ENCODE measurements at places on chromosomes 5 and 9. TPM values are rescaled to one million over a fixed set of nuclear protein-coding genes. Genes with fewer than 3 reads are reported as not detected.

DNA sequence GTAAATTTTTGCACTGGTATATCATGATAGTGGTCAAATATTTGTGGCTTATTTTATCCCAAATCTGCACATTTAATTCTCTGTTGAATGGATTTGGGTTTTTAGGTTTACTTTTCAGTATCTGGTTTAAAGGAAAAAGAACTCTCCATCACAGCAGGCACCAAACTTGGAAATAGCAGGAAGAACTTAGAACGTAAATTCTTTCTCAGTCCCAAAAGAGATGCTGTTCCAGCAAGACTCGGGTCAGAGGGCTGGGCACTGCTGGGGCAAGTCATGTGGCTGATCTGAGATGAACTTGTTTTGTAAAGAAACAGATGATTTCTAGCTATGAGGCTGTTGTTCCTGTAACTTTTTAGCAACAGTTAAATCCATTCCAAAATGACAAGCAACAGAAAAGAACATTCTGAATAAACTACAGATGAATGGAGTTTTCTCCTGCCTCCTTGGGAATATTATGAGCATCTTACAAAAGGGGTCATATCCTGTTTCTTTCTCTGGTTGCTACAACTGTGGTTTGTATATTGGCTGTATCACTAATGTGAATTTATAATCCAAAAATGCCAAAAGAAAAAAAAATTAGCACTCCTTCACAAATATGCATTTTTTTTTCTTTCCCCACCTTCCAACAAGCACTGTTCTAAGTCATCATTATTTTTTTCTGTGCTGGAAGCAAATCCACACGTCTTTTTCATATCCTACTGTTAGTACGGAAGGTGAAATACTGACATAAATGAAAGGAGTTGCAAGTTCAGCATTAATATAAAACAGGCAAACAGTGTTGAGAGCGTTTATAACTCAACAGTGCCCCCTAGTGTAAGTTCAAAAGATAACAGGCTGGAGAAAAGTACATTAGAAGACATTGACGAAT is 31.1 kb downstream of the OR2K2 start:
- peak; percentile 64 for DNase-seq

GRCh38 chr9:107751567-107752210 is 262.1 kb upstream of the KLF4 start:
- DNase-seq = peak; percentile 66

PCDHB3 gene
- total RNA-seq = 0.27 TPM

PDCD1LG2 gene
- total RNA-seq = 33.6 TPM

- DNase-seq = no peak
Observed at GRCh38 chr5:171428168-171428696, 8.8 kb downstream of the FGF18 start.

NMUR2 gene
- not detected for total RNA-seq

INSL4 gene
- total RNA-seq = not detected

STKLD1 gene
- total RNA-seq = 1.4 TPM

DNA sequence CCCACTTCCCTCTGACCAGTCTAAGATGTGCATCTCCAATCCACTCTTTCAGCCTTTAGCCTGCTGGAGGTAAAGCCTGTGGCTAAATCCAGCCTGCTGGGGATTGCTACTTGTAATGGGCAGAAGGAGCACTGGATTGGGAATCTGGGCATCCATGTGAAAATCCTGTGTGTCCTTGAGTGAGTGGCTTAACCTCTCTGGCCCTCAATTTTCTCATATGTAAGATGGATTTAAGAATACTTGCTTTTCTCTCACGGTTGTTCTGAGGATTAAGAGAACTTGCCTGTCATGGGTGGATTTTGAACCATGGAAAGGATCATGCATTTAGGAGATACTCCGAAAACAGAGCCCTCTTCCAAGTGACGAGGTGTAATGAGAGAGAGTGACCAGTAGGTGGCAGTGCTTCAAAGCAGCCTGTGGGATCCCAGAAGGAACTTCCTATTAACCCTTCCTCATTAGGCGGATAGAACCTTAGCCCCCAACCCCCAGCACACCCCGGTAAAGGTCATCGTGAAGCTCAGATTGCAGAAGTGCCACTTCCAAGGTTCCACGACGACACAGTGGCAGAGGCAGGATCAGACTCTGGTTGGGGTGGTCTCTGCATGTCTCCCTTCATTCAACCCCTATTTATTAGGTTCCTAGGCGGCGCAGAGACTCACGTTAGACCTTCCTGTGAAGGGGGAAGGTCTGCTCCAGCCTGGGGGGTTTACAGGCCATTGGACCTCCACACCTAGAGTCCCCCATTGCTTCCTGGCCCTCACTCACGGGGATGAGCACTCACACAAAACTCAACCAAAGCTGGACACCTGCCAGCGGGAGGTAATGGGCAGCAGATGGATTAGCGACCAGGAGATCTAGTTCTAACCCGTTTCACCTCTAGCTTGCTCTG is 68.7 kb upstream of the ZNF618 start:
- peak; percentile 21 for DNase-seq

DNA sequence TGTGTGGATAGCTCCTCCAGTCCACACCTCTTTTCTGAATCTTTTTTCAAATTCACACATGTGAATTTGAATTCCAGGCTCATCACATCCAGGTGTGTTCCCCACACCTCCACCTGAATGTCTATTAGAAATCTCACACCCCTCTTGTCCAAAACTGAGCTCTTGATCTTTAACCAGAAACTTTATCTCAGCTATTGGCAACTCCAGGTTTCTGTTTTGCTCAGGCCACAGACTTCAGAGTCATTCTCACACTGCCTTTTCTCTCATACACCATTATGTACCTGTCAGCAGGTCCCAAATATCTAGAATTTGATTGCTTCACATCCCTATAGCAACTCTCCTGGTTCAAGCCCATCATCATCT is 11.6 kb downstream of the NIPSNAP3B start:
- no peak for DNase-seq

DNA sequence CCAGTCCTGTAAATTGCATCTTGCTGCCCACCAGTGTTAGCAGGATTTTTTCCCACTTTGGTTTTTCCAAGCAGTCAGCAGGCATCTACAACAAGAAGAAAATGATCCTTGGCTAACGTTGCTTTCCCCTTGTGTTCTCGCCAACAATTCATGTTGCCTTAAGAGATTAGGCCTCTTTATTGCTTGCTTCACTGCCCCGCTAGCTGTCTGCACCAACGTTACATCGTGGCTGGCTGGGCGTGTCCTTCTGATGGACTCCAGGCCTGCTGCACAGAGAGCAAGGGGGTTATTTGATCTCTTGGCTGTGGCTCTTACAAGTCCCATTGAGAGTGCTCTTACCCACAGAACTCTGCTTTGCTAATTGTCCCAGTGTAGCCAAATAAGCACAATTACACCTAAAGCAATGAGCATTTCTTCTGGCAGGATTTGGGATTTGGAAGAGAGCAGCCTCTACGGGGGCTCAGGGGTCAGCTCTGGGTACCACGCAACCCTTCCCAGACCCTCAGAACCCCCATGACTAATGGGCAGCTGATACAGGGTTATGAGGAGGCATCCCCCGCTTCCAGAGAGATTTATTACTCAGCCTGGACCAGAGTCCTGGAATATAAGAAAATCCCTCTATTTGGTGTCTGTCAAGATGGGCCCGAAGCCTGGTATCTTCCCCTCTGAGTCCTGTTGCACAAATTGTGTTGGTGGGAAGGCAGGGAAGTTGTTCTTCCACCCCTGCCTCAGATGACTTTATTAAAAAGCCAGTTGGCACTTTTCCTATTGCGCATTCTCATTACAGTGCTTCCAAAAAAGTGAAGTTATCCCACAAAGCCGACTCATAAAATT is 17.6 kb downstream of the DCANP1 start:
- no peak for DNase-seq

SV2C gene
- not detected for total RNA-seq

GRCh38 chr9:79974806-79975422 is 403.1 kb downstream of the TLE4 start:
- no peak for DNase-seq

BAAT gene
- not detected for total RNA-seq

GRCh38 chr9:92740969-92741368 is 23.7 kb downstream of the BICD2 start:
- DNase-seq = no peak

GRCh38 chr5:166285361-166285760 is 2006.1 kb upstream of the WWC1 start:
- no peak for DNase-seq

PGM5 gene
- total RNA-seq = 0.11 TPM

CFAP77 gene
- not detected for total RNA-seq

GRCh38 chr5:9497347-9497746 is 48.5 kb downstream of the SEMA5A start:
- no peak for DNase-seq

- no peak for DNase-seq
Observed at GRCh38 chr9:93814077-93814956, 140.8 kb downstream of the BARX1 start.

CDKN2A gene
- total RNA-seq = 57.9 TPM

All from HFFc6 (cell line).